ENCODE measurements at places on chromosomes 1 and 21.

- DNase-seq = no peak
Observed at GRCh38 chr1:28860332-28861073, 48.5 kb downstream of the OPRD1 start.

- no peak for DNase-seq
Observed at GRCh38 chr1:27566462-27567145, 37.3 kb downstream of the AHDC1 start.

- DNase-seq = no peak
Observed at GRCh38 chr1:168375566-168376300, 95.1 kb downstream of the TBX19 start.

DNA sequence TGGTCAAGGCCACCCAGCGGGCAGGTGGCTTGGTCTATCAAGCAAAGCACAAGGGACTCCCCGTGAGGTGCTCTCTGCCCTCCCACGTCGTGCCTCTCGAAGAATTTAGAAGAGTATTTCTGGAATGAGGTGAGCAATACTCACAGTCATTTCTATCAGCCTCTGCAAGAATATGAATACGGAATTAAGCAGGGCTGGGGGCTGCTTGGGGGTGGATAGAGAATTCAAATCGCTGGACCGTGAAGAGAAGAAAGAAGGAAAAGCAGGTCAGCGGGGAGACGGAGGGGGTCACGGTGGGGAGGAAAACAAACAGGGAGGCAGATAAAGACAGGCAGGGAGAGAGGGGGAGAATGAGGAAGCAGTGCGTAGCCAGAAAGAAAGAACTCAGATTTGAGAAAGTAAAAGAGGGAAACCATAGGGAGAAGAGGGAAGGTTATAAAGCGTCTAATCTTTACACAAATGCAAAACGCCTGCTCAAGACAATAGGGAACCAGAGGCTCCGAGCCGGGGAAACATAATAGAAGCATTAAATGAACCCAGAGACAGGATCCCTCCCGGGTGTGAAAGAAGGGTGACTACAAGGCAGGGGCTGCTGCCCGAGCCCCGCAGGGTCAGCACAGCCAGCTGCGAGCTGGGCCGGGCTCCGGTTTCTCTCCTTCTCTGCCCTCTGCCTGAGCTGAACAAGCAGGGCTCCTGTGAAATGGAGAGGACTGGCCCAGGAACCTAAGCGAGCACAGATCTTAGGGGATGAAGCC lies 2.1 kb upstream of the EDN2 start:
- no peak for DNase-seq

DNA sequence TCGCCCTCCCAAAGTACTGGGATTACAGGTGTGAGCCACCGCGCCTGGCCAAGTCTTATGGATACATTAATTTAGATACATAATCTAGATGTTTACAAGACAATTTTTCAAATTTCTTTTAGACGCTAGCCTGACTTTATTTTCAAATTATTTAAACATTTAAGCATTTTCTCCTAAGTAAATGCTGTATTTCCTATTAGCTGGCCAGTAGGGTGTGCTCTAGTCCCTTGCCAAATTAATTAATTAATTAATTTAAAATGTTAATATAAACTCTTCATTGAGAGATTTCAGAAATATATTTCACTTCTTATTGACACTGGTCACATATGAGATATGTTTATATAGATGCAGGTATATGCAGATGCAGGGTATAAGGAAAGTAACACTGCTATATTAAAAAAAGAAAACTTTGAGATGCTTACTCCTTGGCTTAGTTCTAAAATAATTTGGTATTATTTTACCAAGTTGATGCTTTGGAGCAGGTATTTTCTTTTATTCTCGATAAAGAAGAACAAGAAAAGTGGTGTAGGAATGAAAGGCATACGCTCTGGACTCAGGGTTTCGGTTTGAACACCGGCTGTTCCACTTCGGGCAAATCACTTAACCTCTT lies 5.2 kb upstream of the ERRFI1 start:
- peak; percentile 59 for DNase-seq
